ENCODE measurements at places on chromosomes 16 and 17.

- DNase-seq: no peak
These were observed 9.2 kb upstream of the MRPL58 start for GRCh38 chr17:75003070-75003956.

GRCh38 chr16:82524976-82525375, 101.8 kb upstream of the CDH13 start:
- no peak for DNase-seq

DNA sequence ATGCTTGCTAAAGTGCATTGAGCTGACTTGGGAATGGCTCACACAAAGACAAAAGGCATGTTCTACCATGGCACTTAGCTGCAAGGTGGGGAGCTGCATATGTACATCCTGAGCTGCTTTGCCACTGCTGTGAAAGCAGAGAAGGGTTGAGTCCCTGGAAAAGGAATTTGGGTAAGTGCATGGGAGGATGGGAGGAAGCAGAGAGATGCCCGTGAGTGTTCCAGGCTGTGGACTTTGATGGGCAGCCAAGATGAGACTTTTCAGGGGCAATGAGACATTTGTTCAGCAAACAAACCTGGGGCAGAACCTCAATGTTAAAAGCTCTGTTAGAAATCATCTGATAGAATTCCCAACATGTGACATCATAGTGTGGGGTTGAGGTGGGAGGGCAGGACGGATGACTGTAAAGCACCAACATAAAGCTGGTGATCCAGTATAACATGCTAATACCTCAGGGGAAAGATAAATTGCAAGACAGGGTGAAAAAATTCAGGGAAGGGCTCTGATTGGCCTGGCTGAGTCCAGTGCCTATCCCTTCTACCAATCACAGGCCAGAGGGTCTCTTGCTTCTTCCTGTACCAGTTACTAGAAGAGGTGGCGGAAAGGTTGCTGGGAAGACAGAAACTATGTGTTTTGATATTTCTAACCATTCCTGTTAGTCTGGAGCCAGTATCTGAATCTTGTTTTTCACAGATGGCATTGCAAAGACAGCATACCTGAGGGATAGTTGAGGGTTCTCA, 163.2 kb downstream of the UTP18 start:
- no peak for DNase-seq

DNA sequence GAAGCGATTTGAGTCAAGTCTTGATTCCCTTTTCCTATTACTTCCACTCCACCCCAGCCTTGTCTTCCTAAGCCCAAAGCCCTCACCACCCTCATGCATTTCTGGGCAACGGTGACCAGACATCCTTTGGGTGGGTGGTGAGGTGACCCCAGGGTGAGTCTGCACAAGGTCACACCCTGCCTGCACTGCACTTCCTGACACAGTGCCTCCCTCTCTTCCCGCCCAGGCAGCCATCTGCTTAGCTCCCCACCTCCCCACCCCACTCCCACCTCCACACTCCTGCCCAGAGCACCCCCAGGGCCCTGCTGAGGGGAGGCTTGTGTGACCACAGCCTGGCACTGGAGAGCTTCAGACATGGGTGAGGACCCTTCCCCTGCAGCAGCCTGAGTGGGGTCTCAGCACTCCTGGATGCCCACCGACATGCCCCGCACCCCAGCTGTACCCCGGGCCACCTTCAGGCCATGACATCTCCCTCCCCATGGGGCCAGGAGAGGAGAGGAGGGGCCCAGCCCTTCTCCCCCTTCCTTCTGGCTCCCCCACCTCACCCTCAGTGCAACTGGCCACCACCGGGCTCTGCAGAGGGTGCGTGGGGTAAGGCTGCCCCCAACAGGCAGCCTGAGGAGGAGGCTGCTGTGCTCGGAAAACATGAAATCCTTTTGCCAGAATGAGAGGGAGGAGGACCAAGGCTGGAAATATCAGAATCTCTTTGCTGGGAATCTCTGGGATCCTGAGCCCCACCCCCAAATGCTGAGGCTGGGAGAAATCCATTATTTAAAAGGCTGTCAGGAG, 68.6 kb downstream of the CCT6B start:
- DNase-seq: no peak

DNA sequence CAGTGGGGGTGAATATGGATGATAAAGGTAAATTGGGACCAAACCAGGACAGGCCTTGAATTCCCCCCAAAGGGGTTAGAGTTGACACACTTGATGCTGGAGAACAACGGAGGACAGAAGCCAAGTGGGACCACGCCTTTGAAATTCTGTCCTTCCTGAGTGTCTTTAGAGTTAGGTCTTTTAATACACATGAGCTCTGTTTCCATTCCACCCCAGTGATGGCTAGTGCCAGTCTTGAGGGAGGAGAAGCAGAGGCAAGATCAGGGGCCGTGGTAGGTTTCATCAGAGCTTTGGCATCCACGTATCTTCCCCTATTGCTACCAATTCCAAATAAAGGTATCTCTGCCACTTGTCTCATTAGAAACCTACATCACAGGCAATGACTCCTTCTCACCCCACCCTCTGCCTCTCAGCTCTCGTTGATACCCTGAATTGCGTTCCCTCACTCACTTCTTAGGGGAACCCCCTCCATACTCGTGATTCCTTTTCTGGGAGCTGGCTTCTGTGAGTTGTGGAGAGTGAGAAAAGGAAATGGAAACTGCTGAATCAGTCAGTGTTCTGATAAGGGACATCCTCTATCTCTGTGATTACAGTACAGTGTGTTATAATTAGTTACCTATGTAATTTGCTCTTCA, 2.4 kb upstream of the CCL3L1 start:
- no peak for DNase-seq

DNA sequence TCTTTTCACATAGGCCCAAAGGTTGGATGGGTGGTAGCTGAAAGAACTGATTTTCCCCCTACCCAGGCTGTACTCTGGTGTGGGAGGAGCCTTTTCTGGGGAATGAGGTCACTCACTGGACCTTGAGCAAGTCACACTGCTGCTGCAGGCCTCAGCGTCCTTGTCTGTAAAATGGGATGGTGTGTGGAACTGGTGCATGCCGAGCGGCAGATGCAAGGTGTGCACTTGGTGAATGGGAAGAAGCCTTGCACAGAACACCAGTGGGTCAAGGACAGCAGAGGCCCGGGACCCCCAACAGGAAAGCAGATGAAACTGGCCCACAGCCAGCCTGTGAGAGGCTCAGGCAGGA, 38.1 kb downstream of the ARHGAP27 start:
- no peak for DNase-seq

- peak; percentile 65 for DNase-seq
These were observed 30.1 kb downstream of the DNAH2 start for GRCh38 chr17:7747635-7748071.

- no peak for DNase-seq
These were observed 32.0 kb upstream of the SUPT4H1 start for GRCh38 chr17:58383892-58384462.

DNA sequence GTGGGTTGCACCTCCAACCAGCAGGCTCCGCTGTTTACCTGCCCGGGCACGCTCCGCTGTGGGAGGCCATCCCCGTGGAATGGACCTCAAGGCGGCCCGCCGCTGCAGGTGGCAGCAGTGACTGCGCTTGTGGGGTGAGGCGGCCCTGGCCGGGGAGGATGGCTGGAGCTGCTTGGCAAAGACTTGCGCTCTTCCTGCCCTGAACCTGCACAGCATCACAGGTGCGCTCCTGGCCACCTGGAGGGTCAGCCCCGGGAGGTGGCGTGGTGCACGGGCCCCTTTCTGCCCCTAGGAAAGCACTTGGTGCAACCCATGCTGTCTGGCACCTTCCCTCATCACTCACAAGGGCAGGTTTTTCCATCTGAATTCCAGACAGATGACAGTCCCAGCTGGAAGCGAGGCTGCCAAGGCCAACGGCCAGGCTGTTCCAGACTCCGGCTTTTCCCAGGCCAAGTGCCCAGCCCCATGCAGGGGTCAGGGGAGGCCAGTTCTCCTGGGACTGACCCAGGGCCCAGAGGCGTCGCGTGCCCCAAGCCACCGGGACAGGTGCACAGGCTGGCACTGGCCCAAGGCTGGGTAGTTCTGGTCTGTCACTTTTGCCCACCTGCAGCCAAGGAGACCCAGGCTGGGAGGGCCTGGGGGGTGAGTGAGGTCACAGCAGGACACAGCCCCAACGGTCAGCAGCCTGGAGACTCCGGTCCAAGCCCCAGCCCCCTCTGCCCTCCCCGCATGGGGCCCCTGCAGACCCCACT, 13.3 kb downstream of the UTS2R start:
- no peak for DNase-seq

DNA sequence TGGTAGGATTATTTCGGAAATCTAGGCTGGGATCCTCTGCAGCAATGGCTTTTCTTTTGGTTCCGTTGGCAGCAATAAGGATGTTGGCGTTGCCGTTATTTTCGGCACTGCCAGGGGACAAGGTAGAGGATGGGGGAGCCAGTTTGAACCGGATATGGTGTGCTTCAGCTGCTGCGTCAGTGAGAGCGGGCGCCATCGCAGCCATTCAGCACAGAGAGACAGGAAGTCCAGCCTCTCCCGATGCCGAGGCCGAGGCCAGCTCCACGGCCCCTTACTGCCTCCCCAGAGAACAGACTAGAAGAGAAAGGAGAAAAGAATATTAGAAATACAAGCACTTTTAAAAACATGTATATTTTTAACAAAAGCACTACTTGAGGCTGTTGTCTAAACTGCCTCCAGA, 21.3 kb downstream of the KANSL1 start:
- DNase-seq: no peak

- DNase-seq: no peak
These were observed 38.9 kb downstream of the LMF1 start for GRCh38 chr16:931626-932500.

DNA sequence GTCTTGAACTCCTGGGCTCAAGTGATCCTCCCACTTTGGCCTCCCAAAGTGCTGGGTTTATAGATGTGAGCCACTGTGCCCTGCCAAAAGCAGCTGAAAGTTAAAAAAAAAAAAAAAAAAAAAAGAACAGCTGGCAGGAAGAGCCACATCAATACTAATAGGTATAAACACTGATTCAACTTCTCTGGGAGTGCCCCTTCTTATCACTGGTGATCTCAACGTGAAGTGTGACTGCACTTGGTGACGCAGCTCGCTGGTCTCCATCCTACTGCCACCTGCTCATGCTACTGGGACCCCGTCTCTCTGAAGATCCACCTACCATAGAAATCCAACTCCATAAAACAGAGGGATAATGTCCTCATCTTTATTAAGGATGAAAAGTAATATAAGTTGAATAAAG, 40.8 kb downstream of the RNF157 start:
- DNase-seq: no peak

- no peak for DNase-seq
These were observed 1.5 kb upstream of the ARL5C start for GRCh38 chr17:39167476-39167875.

DNA sequence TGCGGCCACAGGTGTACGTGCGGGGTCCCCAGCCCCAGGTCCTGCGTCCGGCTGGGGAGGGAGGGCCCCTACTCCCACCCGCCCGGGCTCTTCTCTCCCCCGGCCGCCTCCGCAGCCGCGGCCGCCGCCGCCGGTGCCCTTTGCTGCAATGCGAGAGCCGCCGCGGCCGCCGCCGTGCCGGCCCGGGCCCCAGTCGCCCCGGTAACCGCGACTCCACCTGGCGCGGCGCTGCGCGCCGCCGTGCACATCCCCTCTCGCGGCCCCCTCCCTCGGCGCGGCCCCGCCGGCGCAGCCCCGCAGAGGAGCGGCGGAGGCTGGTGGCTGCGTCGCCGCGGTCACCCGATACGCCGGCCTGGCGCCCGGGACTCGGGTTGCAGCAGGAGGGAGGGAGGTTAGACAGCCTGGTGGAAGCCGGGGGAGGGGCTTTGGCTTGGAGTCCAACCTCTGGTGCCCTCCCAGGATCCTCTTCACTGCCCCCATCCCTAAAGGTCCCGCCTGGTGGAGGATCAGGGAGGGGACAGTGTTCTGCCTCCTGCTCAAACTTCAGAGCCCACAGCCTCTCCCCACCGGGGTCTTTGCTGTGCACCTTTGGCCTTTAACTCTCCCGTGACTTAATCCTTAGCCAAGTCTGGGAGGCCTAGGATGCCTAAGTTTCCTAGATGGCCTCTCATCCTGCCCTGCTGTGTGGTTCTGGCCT, 32.9 kb downstream of the SRCIN1 start:
- no peak for DNase-seq

DNA sequence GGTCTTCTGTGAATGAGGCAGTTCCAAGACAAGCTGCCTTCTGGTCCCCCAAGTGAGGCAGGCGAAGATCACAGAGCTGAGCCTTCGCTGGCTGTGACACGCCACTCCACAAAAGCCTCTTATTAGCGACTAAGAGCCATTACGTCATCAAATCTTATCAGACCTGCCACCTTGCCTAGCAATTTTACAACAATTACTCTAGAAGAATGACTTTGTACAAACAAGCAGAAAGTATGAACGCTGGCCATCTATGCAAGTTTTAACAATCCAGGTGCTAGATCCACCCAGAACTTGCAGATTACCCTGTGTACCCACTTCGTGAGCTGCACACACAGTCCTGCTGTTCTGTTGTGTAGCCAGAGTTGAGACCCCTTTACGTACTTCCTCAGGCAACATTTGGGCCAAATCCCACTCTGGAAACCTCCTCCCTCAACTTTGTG, 3.8 kb upstream of the ICAM2 start:
- DNase-seq: no peak

GRCh38 chr17:34364751-34365150, 1.7 kb upstream of the CCL1 start:
- DNase-seq: no peak

DNA sequence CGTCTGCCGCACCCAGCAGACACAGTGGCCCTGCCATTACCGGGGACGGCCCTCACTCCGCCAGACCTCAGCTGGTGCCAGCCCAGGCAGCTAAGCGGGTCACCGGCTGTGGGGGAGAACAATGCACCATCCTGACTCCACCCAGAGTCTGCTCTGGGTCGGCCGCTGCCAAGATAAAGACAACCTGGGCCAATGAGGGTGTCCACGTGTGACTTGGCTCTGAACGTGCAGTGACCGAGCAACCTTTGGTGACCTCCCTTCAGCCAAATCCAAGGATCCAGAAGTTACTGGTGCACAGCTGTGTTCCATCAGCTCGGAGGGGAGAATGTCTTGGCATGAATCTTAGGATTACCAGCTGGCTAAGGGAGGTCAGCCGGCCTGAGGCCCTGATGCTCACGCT, 155.9 kb downstream of the NTN1 start:
- no peak for DNase-seq

DNA sequence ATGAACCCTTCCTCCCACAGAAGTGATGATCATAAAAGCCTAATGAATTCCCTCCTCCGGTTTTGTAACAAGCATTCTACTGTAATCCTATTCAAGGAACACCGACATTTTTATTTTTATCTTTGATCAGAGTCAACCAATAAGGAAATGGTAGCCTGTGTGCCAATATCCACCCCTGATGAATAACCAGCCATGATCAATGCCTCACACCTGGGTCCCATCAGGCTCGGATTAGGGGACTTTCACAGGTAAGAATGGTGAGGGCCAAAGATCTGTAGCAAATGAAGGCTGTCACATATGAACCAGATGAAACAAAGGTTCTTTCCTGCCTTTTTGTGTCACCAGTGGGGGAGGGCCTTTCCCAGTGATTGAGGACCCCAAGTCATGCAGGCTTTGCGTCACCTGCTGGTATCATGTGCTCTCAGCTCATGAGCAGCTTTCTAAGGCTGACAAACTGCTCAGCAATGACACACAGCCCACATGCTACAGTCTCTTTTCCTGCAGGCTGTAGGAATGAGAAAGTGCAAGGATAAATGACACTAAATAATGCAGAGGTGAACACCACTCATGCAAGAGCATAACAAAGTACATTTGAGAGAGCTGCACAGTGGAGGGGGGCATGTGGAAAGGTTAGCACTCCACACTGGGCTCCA, 34.9 kb downstream of the TOM1L2 start:
- no peak for DNase-seq

Measured in fibroblast of skin of abdomen (primary cell).